Renal cortical epithelial cell (primary cell): ENCODE measurements at places on chromosomes 13 and 19. TPM values are rescaled to one million over a fixed set of nuclear protein-coding genes. Genes with fewer than 3 reads are reported as not detected.

The CNFN gene
- not detected in 2 replicates for total RNA-seq

The LRRC25 gene
- total RNA-seq: not detected in 2 replicates

The CYP4F12 gene
- total RNA-seq: not detected in 2 replicates

The IGFL3 gene
- total RNA-seq: not detected in 2 replicates

The HMGB1 gene
- 237 and 363 TPM in 2 replicates for total RNA-seq

The ANGPTL8 gene
- not detected in 2 replicates for total RNA-seq

The MYO1F gene
- total RNA-seq: 0.05 and 0.17 TPM in 2 replicates

The CABP5 gene
- not detected in 2 replicates for total RNA-seq

The IFNL1 gene
- total RNA-seq: not detected in 2 replicates

The HS6ST3 gene
- under 0.01 TPM in 2 replicates for total RNA-seq

The ODAD3 gene
- total RNA-seq: 0.35 and 0.75 TPM in 2 replicates

The DNAAF3 gene
- total RNA-seq: 2.8 and 2.9 TPM in 2 replicates

The MYO16 gene
- total RNA-seq: 0.15 and 0.17 TPM in 2 replicates

The COX7A1 gene
- 1.1 and 2.8 TPM in 2 replicates for total RNA-seq

The TSHZ3 gene
- total RNA-seq: 0.52 and 1.6 TPM in 2 replicates

The CTXN1 gene
- 18.6 and 41.4 TPM in 2 replicates for total RNA-seq

The SERPINE3 gene
- total RNA-seq: not detected in 2 replicates

The ACER1 gene
- not detected in 2 replicates for total RNA-seq

The FGF22 gene
- total RNA-seq: 0.10 TPM in 1 of 2 replicates, not detected in the other

The TMC4 gene
- 1.8 and 21.9 TPM in 2 replicates for total RNA-seq

The SLC25A42 gene
- total RNA-seq: 1.2 and 4.5 TPM in 2 replicates
